ENCODE measurements at places on chromosomes 12 and 14.

GRCh38 chr14:105146181-105146975 lies 22.2 kb downstream of the JAG2 start:
- DNase-seq: peak; percentile 52

DNA sequence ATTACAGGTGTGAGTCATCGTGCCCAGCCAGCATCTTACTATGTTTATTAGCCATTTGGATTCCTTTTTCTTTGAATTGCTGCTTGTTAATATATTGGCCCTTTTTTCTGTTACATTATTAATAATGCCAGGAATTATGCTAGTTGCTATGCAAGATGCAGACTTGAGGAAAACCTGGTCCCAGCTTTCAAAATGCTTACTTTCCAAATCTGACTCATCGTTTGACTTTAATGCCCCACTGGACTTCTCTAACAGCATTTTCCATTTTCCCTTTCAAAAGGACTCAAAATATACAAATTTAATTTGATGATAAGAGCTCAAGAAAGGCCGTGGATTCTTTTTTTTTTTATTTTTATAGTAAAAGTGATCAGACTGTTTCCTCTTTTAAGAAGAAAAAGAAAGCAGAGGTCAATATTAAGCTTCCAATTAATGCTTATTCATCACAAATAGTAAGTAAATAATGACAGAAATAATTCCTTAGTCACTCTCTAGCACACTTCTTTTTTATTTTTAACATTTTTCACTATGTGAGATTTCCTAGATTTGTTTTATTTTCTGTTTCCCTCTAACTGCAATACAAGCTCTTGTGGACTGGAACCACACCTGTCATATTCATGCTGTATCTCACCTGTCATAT lies 146.1 kb upstream of the FGD4 start:
- DNase-seq: no peak

GRCh38 chr12:120455302-120455701 lies 9.1 kb downstream of the GATC start:
- no peak for DNase-seq

DNA sequence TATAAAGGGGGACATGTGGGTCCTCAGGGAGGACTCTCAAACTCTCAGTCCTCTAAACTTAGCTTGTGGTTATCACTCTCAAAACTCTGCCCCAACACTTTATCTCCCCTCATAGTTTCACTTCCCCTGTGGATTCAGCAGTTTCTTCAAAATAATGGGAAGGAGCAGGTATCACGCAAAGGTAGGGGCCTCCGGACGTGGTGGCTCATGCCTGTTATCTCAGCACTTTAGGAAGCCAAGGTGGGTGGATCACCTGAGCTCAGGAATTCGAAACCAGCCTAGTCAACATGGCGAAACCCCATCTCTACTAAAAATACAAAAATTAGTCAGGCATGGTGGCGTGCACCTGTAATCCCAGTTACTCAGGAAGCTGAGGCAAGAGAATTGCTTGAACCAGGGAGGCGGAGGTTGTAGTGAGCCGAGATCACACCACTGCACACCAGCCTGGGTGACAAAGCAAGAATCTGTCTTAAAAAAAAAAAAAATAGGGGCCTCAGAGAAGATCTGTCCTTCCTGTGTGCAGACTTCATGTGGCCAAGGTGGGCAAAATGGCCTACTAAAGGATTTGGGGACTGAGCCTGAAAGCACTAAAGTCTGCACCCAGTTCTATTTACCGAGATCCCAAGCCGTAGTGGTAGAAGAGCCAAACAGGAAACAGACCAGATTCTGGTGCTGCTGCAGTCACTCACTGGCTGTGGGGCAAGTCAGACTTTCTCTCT lies 6.4 kb downstream of the ITGB7 start:
- no peak for DNase-seq

All from right cardiac atrium (tissue), 5 donors.